ENCODE measurements at places on chromosomes 1 and 21.

DNA sequence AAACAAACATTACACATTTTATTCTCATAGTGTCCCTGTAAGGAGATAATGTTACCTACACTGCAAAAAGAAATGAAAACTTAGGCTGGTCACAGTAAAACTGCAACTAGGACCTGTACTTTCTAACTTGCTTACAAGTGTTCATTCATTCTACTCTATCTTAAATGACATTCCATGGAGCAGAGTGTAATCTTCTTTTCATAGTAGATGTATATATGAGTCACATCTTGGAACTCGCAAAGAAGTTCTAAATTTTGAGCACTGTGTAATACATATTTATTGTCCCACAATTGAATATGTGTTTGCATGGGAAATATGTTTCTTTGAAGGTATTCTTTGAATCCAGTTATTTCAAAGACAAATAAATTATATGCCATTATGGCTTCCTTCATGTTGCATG, 1258.5 kb upstream of the ADGRL2 start:
- no peak for DNase-seq

DNA sequence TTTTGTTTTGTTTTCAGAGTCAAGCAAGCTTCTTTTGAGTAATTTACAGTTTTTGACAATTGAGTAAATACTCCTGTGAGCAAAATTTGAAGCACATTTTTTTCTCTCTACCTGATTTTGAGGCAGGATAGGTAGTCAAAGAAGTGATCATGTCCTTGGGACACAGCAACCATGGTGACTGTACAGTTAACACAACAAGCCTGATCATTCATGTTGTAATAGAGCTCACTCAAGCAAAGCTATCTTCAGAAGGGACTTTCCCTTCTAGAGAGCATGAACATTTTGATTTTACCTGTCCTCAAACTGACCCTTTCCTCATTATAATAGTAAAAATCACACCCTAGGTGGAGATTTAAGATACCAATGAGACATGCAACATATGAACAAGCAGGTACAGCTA, 126.5 kb upstream of the KCNK1 start:
- DNase-seq: no peak

- DNase-seq: no peak
Measured at GRCh38 chr1:31259746-31260145, 20.1 kb upstream of the NKAIN1 start.

- peak; percentile 44 for DNase-seq
Measured at GRCh38 chr1:10671622-10672342, 124.7 kb downstream of the CASZ1 start.

- no peak for DNase-seq
Measured at GRCh38 chr21:34072145-34073031, 990 bp upstream of the MRPS6 start.

GRCh38 chr1:116923421-116923820, 13.7 kb downstream of the PTGFRN start:
- no peak for DNase-seq

DNA sequence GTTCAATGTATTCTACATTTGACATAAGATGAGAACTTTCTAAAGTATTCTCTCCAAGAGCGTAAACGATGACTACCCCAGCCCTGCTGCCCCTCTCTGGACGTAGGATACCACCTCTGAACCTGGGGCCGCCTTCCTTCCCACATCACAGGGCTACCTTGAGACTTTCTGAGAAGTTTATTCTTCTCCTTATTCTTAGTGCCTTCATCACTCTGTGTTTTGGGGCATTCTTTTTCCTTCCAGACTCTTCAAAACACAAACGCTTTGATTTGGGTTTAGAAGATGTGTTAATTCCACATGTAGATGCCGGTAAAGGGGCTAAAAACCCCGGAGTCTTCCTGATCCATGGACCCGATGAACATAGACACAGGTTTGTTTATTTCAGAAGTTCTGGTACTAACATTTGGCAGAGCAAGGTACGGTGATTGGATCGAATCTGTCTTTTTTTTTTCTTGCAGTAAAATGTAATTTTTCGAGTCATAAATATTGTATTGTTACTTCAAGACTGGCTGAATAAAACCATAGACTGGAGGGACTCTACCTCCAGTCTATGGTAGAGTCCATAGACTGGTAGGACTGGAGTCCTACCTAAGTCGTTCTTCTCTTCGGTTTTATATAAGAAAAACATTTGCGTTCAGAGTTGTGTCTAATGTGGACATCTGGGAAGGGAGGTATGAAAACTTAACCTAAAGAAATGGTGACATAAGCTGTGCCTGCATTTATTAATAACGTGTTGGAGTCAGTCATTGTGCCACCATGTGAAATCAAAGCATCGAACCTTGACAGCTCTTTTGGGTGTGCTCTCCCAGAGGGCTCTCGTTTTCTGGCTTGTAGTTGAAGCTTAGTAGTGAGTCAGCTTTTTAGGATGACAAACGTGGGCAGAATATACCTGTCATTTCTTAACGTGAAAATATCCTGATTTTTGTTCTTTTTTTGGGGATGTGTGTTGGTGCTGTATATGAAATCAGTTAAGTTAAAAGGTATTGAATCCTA, 1.2 kb downstream of the MAN1A2 start:
- DNase-seq: peak; percentile 56

DNA sequence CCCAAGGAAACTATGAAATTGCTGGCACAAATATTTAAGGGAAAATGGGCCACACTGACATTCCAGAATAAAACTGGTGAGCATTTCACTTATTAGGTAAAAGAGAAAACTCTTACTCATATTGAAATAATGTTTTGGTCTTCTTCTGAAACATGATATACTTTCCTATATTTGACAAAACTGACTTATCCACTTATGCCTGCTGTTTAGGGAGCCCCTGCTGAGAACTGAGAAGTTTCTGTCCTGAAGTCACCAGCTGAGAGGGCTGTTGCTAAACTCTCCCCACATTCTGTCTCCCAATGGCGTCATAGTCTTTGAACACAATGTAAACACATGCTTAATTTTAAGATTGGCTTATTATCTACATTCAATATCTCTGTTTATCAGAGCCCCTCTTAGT, 46.8 kb upstream of the ZC3H11B start:
- no peak for DNase-seq

GRCh38 chr21:33108228-33108627, 38.3 kb downstream of the OLIG1 start:
- DNase-seq: no peak

DNA sequence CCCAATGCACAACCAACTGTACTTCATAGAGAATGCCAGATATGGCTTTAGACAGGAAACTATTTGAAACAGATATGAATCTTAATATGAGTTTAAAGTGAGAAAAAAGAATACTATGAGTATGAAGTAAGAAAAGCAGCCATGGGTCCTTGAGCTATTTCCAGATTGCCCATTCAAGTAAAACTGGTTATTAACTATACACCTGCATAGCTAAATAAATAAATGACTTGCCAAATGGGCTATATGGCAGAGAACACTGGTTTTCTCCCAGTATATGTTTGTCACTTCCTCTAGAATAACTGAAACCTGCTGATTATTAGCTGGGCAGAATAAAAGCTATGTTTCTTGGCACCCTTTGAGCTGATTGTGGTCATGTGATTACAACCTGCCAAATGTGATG, 17.0 kb upstream of the CD1C start:
- DNase-seq: no peak

GRCh38 chr1:214066936-214067335, 79.2 kb downstream of the PROX1 start:
- peak; percentile 51 for DNase-seq

DNA sequence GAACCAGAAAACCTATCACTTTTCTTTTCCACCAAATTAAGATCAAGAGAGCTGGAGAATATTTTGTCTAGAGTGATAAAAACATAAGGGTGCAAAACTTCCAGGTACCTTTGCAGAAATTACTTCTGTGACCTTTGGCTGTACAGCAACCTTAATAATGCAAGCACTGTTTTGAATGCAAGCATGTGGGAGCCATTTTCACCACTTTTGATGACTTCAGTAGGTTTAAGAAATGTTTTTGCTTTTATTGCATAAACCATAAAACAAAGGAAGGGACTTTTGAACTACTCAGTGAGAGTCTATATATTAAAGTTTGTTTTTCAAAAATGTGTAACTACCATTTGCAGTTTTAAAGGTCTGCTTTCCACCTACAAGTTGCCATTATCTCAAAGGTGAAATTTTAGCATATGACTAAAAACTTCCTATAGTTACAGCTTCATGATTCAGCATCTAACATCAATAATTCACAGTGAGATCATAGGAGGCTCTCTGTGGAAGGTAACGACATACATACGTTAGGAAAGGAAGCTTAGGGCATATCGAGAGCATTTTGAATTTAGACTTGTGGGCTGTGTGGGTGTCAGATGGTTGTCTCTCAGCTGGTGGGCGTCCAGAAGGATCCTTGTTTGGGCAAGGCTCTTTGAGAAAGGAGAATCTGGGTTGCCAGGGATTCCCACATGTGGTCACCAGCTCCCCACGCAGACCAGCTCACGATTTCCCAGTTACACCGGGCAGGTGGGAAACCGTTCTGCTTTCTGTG, 1.1 kb upstream of the GADD45A start:
- DNase-seq: peak; percentile 32

- DNase-seq: peak; percentile 65
Measured at GRCh38 chr1:19311503-19311930, 427 bp downstream of the AKR7A2 start.

- DNase-seq: no peak
Measured at GRCh38 chr1:179001451-179001850, 24.2 kb upstream of the FAM20B start.

GRCh38 chr1:181577475-181577874, 94.2 kb downstream of the CACNA1E start:
- no peak for DNase-seq

DNA sequence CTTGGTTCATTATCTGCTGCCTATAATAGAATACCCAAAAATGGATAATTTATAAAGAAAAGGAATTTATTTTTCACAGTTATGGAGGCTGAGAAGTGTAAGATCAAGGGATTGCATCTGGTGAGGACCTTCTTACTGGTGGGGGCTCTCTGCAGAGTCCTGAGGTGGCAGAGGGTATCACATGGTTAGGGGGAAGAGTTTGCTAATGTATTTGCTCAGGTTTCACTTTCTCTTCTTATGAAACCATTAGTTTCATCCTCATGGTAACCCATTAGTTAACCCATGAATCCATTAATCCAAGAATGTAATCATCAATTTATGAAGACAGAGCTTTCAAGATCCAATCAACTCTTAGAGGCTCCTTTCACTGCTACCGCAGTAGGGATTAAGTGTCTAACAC, 120.6 kb downstream of the DNM3 start:
- no peak for DNase-seq

GRCh38 chr21:16195538-16195910, 465.7 kb downstream of the USP25 start:
- DNase-seq: peak; percentile 53

GRCh38 chr1:90694846-90695245, 22.3 kb downstream of the BARHL2 start:
- no peak for DNase-seq

GRCh38 chr1:109640285-109640865, 15.5 kb upstream of the GSTM4 start:
- peak; percentile 85 for DNase-seq

- DNase-seq: no peak
Measured at GRCh38 chr21:26804895-26805609, 40.2 kb downstream of the ADAMTS1 start.

DNA sequence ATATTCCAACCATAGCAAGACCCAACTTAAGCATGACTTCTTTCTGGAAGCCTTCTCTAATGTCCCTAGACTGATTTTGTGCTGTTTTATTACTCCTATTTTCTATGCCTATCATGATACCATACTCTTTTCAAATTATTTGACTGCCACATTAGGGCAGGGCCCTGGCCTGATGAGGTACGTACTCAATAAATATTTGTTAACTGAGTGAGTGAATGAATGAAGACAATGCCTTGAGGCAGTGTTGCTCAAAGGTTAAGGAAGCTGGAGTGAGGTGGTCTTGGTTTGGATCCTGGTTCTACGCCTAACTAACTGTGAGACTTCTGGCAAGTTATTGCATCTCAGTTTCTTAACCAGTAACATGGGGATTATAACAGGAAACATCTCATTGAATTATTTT, 38.3 kb upstream of the BACH1 start:
- DNase-seq: no peak

- no peak for DNase-seq
Measured at GRCh38 chr1:117860896-117861610, 68.4 kb downstream of the GDAP2 start.

DNA sequence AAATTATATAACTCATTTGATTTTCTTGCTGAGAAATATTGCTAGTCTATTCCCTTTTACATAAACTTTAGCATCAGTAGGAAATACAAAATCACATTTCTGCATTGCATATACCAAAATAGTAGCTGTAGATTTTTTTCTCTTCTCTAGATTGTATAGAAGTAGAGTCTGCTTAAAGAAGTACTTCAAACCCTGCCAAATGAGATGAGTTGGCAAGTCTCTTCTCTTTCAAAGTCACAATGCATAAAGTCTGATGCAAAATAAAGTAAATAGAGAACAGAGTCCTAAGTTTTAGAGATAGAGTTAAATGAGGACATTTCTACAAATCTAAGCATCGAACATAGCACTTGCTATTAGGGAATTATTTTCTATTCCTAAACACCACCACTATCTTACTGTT, 6.4 kb downstream of the PLPPR4 start:
- no peak for DNase-seq

- DNase-seq: peak; percentile 34
Measured at GRCh38 chr1:165290148-165290547, 66.4 kb downstream of the LMX1A start.

DNA sequence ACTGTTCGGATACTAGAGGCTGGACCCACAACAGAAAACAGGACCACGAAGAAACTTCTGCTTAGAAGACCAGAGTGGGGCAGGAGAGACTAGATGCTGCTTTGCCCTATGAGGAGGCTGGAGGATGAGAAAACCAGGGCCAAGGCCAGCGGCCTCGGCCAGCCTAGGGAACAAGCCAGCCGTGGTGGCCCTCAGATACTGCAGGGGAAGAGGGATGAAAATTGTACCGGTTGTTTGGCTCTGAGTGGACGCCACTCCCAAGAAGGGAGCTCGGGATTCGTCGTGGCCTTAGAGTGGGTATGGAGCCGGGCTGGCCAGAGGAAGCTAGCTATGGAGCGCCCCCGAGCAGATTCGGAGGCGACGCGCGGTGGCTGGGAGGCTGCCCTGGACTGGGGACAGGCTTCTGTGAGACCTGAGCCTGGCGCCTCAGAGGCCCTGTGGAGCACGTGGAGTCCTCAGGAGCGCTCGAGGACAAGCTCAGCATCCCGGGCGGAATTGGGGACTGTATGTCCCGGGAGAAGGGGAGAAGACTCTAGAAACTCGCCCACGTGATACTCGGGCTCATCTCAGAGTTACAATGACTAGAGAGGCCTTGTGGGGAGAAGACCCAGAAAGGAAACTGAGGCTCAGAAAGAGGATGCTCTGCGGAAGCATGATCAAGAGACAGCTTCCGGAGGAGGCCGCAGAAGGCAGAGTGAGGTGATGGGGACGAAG, 2.8 kb downstream of the PRRX1 start:
- DNase-seq: no peak
